Glomerular endothelial cell (primary cell): ENCODE measurements at places on chromosomes 7 and 10. TPM values are rescaled to one million over a fixed set of nuclear protein-coding genes. Genes with fewer than 3 reads are reported as not detected.

CPA4 gene
- 20.2 and 27.7 TPM in 2 replicates for total RNA-seq

ADAP1 gene
- 3.0 and 5.1 TPM in 2 replicates for total RNA-seq

ADRB1 gene
- total RNA-seq = 0.05 and 0.93 TPM in 2 replicates

TMEM176B gene
- not detected in 2 replicates for total RNA-seq

FAM25G gene
- not detected in 2 replicates for total RNA-seq

CPA2 gene
- total RNA-seq = not detected in 2 replicates

FAM180A gene
- total RNA-seq = not detected in 2 replicates

SPDYE8 gene
- not detected in 2 replicates for total RNA-seq

OPN4 gene
- not detected in 2 replicates for total RNA-seq

EPHA1 gene
- total RNA-seq = not detected in 2 replicates

LOXL4 gene
- 2.0 and 7.0 TPM in 2 replicates for total RNA-seq

SLC29A4 gene
- total RNA-seq = 3.8 and 6.2 TPM in 2 replicates

DDX50 gene
- 19.8 and 22.7 TPM in 2 replicates for total RNA-seq

ZNF736 gene
- total RNA-seq = 4.5 and 6.9 TPM in 2 replicates

OLAH gene
- 0.34 and 0.35 TPM in 2 replicates for total RNA-seq

SORCS3 gene
- total RNA-seq = 0.06 and 0.15 TPM in 2 replicates

BMPER gene
- 1.2 and 2.7 TPM in 2 replicates for total RNA-seq

PRKG1 gene
- total RNA-seq = 1.6 and 4.9 TPM in 2 replicates

SFRP4 gene
- 0.39 TPM in 1 of 2 replicates, not detected in the other for total RNA-seq

C10orf105 gene
- total RNA-seq = not detected in 2 replicates

TEX47 gene
- not detected in 2 replicates for total RNA-seq

ZNF804B gene
- not detected in 2 replicates for total RNA-seq

PILRA gene
- total RNA-seq = 2.5 TPM in 1 of 2 replicates, not detected in the other

STEAP1 gene
- total RNA-seq = 1.5 and 5.5 TPM in 2 replicates

ACTL6B gene
- not detected in 2 replicates for total RNA-seq

CFTR gene
- total RNA-seq = not detected in 2 replicates

FAM25A gene
- not detected in 2 replicates for total RNA-seq

HDAC9 gene
- total RNA-seq = 24.7 and 27.5 TPM in 2 replicates

SVOPL gene
- not detected in 2 replicates for total RNA-seq

MYL10 gene
- total RNA-seq = not detected in 2 replicates

MMP21 gene
- 0.53 TPM in 1 of 2 replicates, not detected in the other for total RNA-seq

ADIRF gene
- 17.5 and 40.6 TPM in 2 replicates for total RNA-seq

LRRN3 gene
- 0.05 and 0.76 TPM in 2 replicates for total RNA-seq

IL6 gene
- total RNA-seq = 5.7 and 15.0 TPM in 2 replicates

LBX1 gene
- total RNA-seq = not detected in 2 replicates

IGFBP3 gene
- total RNA-seq = 49.0 and 247 TPM in 2 replicates

AGR3 gene
- not detected in 2 replicates for total RNA-seq

ELMO1 gene
- 27.9 and 62.2 TPM in 2 replicates for total RNA-seq

TRIM73 gene
- total RNA-seq = 0.34 and 2.6 TPM in 2 replicates

SOSTDC1 gene
- total RNA-seq = not detected in 2 replicates

CPN1 gene
- total RNA-seq = not detected in 2 replicates

LRRC17 gene
- total RNA-seq = 34.6 and 71.4 TPM in 2 replicates

TET1 gene
- total RNA-seq = 2.1 and 2.4 TPM in 2 replicates

TEX36 gene
- total RNA-seq = not detected in 2 replicates

HABP2 gene
- total RNA-seq = 0.18 and 0.48 TPM in 2 replicates
